ENCODE measurements at places on chromosomes 1 and 21. TPM values are rescaled to one million over a fixed set of nuclear protein-coding genes. Genes with fewer than 3 reads are reported as not detected.

FCRL1 gene
- polyA plus RNA-seq, result 0.74 TPM

CRYBG2 gene
- 0.54 TPM for polyA plus RNA-seq

BTBD19 gene
- 12.5 TPM for polyA plus RNA-seq

AK4 gene
- polyA plus RNA-seq, result 32.2 TPM

MAEL gene
- polyA plus RNA-seq, result 2.2 TPM

TLR5 gene
- polyA plus RNA-seq, result 6.8 TPM

ALDH4A1 gene
- polyA plus RNA-seq, result 13.2 TPM

CYP4Z1 gene
- 0.20 TPM for polyA plus RNA-seq

- DNase-seq, result no peak
Measured at GRCh38 chr1:43271186-43272118, 1.7 kb downstream of the TMEM125 start.

DNA sequence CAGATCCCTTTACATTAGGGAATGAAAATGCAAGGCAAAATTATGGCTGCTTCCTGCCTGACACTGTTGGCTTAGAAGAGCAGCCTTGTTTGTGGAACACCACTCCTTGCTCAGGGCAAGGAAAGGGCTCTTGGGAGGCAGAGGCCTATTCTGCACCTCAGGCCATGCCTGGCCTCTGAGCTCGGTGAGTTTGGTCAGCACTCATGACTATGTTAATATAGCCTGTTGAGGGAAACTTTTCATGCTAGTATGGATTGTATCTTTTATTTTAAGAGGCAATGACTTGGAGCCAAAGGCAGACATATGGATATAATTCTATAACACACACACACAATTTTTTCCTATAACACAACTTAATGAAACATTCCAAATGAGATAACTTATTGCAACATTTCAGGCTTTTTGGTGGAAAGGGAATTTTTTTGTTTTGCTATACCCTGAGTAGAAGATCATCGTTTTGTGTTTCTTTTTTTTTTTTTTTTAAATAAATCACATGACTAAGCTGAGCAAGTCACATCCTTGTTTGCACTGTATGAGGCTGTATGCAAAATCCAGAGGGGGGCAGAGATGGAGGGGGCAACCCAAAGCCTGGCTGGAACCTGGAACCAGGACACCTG, 5.6 kb upstream of the YRDC start:
- DNase-seq, result no peak

DNA sequence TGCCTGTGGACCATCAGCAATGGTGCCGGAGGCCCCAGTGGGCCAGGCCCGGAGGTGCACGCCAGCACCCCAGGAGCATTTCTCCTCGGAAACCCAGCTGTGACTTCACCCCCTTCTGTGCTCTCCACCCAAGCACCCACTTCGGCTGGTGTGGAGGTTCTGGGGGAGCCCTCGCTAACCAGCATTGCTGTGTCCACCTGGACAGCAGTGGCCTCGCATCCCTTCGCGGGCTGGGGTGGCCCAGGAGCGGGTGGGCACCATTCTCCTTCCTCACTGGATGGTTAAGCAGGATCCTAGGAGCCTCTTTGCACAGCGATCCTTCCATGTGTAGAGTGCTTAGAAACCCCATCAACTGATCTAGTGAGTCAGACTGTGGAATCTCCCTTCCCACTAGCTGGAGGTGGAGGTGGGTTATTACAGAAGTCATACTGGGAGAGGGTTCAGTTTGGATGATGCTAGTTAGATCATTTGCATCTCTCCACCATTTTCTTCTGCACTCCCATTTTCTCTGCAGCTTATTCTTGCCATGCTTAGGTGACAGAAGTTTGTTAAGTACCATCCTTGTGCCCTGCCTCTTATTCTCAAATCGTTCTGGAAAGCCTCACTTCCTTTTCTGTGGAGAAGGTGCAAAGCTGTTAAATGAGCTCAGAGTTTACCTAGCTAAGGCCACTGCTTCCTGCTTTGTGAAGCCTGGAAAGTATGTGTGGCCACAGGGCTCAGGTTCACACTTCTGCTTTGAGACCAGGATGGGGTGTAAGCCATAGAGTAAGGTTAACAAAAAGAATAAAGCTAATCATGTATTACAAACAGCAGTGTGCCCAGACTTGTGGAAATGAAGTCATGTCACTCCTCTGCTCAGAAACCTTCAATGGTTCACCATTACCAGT, 32.3 kb downstream of the TBX19 start:
- no peak for DNase-seq

DNA sequence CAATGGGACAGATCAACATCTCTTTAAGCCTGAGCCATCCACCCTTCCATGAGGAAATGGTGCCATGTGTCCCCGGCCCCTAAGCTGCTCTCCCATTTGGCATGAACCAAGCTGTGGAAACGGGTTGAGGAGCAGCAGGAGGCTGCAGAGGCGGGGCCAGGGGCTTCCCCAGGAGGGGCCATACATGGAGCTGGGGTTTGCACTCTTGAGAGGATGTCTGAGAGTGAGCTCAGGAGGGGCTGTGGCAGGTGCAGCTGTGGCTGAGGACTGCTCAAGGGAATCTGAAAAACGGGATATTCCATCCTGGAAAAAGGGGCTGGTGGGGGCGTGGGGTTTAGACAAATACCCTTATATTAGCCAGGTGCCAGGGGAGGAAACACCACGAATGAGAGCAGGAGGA, 7.1 kb upstream of the CLEC20A start:
- DNase-seq, result no peak

DNA sequence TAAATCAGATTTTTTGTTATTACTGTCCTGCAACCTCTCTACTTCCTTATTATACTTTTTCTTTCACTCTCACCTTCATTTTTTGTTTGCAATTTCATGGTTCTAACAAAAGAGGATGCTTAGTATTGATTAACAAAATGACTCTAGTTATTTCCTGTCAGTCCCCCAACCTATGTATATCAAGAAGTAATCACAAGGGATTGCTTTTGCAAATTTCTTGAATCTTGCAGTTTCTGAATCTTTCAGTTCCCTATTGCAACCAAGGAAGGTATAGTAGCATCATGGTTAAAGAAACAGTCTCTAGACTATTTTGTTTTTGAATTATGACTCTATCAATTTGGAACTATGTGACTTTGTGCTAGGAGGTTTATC, 446.9 kb downstream of the NEGR1 start:
- no peak for DNase-seq

DNA sequence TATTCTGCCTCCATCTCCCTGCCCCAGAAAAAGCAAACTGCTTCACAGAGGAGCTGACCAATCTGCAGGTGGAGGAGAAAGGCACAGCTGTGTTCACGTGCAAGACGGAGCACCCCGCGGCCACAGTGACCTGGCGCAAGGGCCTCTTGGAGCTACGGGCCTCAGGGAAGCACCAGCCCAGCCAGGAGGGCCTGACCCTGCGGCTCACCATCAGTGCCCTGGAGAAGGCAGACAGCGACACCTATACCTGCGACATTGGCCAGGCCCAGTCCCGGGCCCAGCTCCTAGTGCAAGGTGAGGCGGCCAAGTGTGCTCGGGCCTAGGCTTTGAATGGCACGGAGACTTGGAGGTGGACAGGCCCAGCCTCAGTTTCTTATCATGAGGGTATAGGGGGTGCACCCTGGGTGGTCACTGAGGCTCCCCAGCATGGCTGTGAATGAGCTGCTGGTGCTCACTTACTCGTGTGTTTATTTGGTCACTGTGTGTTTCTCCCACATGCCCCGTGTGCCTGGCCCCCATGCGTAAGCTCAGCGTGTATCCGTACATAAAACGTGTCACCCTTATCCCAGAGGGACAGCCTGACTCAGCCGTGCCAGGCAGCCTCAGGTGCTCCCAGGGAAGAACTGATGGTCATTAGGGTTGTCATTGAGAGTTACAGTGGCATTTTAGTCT, 75.8 kb downstream of the OBSCN start:
- DNase-seq, result no peak

GRCh38 chr1:19057182-19057779, 100.8 kb upstream of the IFFO2 start:
- DNase-seq, result no peak

- no peak for DNase-seq
Measured at GRCh38 chr1:16128338-16128741, 27.5 kb downstream of the EPHA2 start.

DNA sequence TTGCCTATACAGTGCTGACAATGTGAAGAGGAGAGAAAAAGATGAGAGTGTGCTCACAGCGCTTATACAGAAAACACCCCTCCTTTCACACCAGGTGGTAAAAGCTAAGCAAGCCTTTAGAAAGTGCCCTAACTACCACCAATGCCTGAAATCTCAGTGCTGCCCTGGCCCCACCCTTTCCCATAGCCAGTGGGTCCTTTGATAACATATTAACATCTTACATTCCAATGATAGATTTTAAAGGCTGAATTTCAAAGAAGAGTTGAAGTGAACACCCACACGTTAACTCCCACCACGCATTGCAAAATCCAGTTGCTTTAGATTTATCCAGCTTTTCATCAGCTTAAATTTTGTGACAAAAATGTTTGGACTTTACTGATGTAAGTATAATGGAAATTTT, 58.1 kb upstream of the SSX2IP start:
- no peak for DNase-seq

- DNase-seq, result no peak
Measured at GRCh38 chr1:43348343-43348808, 10.4 kb upstream of the CDC20 start.

GRCh38 chr1:229087339-229087738, 183.6 kb upstream of the RAB4A start:
- DNase-seq, result no peak
